A549 (cell line): ENCODE measurements at places on chromosomes 2 and 18.

DNA sequence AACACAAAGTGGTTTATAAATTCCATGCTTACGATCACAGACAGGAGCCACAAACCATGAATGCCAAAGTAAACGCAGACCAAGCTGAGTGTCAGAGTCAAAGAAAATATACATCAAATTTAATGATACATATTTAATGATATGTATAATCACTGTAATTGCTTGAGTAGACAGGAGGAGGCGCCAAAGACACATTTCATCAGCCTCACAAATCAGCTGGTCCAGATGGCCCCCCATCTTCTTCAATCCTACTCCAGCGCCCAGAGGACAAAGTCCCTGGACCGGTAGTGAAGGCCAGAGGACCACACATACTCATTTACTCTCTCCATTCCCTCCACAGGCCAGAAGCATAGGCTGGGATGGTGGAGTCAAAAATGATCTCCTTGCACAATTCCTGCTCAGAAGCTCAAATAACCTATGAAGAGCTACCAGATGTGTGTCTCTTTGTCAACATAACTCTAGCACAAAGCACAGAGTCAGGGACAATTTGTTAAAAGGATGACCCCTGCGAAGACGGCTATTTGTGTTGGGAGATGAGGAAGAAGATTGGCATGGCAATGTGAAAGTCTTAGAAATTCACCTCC lies 149.3 kb upstream of the PGAP1 start:
- DNase-seq, result peak; percentile 10

DNA sequence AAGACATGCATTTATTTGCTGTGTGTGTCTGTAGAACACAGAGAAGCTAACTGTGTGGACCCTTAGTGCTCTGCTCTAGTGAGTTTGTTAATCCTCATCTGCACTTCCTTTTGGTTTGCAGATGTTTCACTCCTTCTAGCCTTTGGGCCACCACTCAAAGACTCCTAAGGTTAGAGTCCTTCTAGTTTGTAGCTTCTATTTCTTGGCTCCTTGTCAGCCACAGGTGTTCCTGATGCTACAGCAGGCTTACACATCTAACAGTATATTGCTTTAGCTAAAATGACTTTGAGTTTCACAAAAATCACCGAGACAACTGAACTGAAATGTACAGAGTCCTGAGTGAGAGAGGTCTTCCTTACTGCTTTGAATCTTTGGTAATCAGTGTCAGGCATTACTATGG lies 551.4 kb downstream of the NRXN1 start:
- no peak for DNase-seq

DNA sequence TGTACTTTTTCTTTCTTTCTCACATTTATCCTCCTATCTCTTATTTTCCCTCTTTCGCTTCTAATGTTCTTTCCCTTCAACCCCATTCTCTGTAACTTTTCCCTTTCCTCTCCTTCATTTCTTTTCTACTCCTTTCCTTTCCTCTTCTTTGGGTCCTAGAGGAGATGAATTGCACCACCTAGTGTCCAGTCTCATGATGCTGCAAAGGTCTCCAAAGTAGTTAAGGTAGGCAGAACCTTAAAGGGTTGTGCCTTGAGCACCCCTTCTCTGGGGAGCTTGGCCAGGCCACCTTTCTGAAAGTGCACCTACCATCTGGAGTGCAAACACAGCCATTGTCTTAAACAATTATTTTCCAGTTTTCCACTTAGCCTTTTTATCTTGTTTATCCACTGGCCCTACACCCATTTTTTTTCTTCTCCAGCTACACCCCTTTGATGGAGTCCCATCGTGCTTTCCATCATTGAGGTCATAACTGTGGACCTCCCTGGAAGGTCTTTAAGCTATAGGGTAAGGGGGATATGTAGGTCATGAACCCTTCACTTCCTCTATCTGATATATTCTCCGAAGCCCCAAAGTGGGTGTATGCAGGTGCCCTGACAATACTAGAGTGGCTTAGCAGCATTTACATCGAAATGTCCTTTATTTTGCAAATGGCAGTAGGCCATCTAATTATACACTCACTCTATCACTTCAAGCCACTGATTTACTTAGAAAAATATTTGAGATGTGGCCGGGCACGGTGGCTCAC lies 155.9 kb downstream of the ESCO1 start:
- peak; percentile 32 for DNase-seq

- no peak for DNase-seq
These were observed 98.5 kb upstream of the SNTG2 start for GRCh38 chr2:852168-852567.

DNA sequence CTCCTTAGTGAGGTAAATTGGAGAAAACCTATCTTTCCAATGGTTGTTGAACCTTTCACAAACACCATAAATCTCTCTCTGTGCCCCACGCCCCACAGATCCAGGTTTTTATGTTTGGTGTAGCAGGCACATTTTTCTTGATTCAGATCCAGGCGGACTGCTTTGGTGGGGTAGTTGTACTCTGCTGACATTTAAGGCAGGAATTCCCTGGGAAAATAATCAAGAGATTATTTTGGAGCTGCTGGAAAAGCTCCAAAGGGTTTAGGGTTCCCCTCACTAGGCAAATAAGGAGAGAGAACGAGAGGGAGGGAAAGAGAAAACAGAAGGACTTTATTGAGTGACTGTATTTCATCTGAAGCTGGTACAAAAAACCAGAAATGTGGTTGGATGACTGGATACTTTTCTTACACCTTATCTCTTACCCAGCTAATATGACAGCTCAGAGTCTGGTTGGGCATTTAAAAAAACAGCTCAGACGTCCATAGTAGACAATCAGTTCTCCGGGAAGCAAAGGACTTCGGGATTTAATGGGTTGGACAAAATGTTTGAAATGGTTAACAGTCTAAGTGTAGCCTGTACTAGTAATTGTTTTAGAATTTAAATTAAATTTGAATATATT lies 3.6 kb upstream of the AQP4 start:
- no peak for DNase-seq

- DNase-seq, result no peak
These were observed 168.1 kb downstream of the TRIB2 start for GRCh38 chr2:12884713-12885282.

- no peak for DNase-seq
These were observed 54.7 kb downstream of the ATIC start for GRCh38 chr2:215366440-215367032.

GRCh38 chr2:127568128-127568527 lies 32.6 kb downstream of the MYO7B start:
- DNase-seq, result no peak

GRCh38 chr2:235918876-235919275 lies 249.3 kb downstream of the GBX2 start:
- no peak for DNase-seq

- DNase-seq, result no peak
These were observed 65.8 kb downstream of the RBMS1 start for GRCh38 chr2:160427629-160428404.

GRCh38 chr2:61943251-61943650 lies 37.8 kb downstream of the COMMD1 start:
- DNase-seq, result no peak

GRCh38 chr18:48893608-48894600 lies 56.9 kb downstream of the SMAD7 start:
- no peak for DNase-seq

DNA sequence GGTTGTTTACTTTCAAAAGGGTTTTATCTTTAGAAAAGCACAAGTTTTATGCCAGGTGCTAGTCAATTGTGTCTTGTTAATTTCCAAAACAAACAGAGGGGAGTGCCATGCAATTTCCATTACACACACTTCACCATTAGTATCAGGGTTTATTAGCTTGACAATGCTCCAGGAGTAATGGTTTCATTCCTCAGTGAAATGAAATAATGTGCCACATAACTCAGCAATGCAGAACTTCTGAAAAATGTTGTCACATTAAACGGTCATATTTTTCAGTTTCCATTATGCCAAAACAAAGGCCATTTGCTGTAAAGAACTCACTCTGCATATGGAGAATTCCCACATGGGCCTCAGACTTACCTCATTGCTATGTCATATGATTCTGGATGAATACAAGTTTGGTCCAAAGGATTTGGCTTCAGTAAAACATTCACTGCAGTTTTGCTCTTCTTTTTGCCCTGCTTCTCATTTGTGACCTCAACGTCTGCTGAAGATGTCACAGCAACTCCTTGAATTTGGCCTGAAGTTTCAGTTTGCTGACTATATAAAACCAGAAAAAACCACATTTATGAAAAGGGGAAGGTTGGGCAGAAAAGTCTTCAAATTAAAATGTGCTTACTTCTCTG lies 198.2 kb downstream of the SRBD1 start:
- no peak for DNase-seq
